ENCODE measurements at places on chromosomes 1 and 21.

DNA sequence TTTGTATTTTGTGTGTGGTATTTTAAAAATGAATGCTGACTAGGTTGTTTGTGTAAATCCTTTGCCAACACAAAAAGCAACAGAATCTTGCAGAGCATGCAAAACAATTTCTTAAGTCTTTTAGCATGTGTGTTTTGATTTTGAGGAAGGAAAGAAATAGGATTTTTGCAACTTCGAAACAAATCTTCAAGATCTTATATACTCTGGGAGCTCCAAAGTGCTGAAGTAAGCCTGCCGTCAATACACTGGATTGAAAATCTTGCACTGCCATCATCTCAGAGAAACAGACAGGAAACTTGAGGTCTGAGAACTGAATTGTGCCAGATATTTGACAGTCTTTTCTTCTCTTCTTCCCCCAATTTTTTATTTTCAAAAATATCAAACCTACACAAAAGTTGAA lies 29.3 kb upstream of the DISP1 start:
- no peaks in the 10 kb centered on the region for H3K27me3 ChIP-seq
- no peak overlapping the region for H3K27ac ChIP-seq
- H3K36me3 ChIP-seq, result no peaks in the 10 kb centered on the region
- H3K4me3 ChIP-seq, result no peak overlapping the region

- peaks cover 8% of the 10 kb centered on the region for H3K4me1 ChIP-seq
- no peaks in the 10 kb centered on the region for H3K27me3 ChIP-seq
- H3K4me3 ChIP-seq, result no peak overlapping the region
- no peaks in the 10 kb centered on the region for H3K36me3 ChIP-seq
- no peak for DNase-seq
- peak overlapping the region; percentile 53 for H3K27ac ChIP-seq
Observed at GRCh38 chr21:32562426-32562825, 22.9 kb downstream of the TCP10L start.

DNA sequence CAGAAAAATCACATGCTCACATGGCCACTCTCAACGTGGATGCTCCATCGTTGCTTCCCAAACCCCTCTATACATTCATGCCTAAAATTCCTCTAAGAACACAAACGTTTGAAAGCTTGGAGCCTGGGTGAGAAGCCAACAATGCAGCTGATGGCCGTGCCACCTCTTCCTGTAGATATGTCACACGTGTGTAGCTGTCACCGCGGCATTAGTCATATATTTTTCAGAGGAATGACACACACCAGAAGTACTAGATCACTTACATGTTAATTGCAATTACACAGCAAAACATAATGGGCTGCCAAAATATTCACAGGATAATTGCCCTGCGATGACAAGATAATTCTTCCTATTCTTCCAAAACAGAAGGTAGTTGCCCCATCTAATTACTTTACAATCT lies 112.7 kb upstream of the BACE2 start:
- H3K4me3 ChIP-seq, result no peak overlapping the region
- H3K36me3 ChIP-seq, result no peaks in the 10 kb centered on the region
- H3K4me1 ChIP-seq, result no peaks in the 10 kb centered on the region
- H3K27ac ChIP-seq, result no peak overlapping the region
- no peak for DNase-seq
- H3K27me3 ChIP-seq, result no peaks in the 10 kb centered on the region

DNA sequence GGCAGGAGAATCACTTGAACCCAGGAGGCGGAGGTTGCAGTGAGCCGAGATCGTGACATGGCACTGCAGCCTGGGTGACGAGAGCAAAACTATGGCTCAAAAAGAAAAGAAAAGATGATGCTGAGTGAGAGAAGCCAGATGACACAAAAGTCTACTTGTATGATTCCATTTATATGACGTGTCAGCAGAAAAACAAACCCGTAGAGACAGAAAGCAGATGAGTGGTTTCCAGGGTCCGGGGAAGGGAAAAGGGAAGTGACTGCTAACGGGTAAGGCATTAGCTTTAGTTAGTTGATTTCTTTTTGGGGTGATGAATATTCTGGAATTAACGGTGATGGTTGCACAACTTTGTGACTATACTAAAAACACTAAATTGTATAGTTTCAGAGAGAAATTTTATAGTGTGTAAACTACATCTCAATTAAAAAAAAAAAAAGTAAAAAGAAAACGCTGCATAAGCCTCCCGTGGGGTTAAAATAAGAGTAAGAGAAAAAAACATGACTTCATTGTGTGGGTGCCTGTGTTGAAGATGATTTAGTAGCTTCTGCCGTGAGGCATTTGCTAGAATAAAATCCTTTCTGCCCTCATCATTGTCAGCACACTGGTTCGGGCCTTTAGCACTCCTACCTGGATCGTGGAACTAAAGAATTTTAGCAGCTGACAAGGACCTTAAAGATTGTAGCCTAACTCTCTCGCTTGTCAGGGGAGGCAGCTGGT lies 24.7 kb upstream of the ATP5PO start:
- H3K4me3 ChIP-seq, result no peak overlapping the region
- no peak overlapping the region for H3K27ac ChIP-seq
- H3K36me3 ChIP-seq, result no peaks in the 10 kb centered on the region
- DNase-seq, result no peak

GRCh38 chr1:109881906-109882287 lies 28.8 kb upstream of the CSF1 start:
- peaks cover 15% of the 10 kb centered on the region for H3K4me1 ChIP-seq
- no peak overlapping the region for H3K4me3 ChIP-seq
- no peaks in the 10 kb centered on the region for H3K27me3 ChIP-seq

DNA sequence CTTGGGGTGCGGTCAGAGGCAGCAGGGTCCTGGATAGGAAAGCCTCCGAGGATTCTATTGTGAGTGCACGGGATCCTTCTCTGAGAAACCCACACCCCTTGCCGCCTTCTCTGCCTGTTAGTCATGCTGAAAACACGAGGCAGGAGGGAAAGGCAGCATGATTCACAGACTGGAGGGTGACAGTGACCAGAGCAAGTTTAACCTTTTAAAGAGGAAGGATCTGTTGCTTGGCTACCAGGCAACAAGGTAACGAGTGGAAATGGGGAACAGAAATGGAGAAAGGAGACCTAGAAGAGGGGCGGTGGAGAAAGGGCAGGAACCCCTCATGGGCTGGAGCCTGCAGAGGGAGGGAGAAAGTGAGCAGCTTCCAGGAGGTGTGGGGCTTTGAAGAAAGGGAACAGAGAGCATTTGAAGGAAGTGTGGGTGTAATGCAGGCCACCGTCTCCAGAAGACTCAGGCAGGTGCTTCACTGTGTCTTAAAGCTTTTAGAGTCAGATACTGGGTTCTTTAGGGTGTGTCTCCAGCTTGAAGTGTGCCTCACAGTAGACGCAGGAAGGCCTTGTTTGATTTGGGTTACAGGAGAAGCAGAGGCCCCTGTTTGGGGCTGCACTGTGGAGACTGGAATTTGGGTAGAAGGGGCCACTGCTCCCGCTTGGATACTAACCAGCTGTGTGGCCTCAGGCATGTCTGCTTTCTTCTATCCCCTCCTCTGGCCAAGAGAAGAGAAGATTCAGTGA lies 19.1 kb downstream of the OPTC start:
- H3K27me3 ChIP-seq, result no peaks in the 10 kb centered on the region
- peak; percentile 65 for DNase-seq
- peaks cover 18% of the 10 kb centered on the region for H3K4me1 ChIP-seq
- H3K4me3 ChIP-seq, result no peak overlapping the region

DNA sequence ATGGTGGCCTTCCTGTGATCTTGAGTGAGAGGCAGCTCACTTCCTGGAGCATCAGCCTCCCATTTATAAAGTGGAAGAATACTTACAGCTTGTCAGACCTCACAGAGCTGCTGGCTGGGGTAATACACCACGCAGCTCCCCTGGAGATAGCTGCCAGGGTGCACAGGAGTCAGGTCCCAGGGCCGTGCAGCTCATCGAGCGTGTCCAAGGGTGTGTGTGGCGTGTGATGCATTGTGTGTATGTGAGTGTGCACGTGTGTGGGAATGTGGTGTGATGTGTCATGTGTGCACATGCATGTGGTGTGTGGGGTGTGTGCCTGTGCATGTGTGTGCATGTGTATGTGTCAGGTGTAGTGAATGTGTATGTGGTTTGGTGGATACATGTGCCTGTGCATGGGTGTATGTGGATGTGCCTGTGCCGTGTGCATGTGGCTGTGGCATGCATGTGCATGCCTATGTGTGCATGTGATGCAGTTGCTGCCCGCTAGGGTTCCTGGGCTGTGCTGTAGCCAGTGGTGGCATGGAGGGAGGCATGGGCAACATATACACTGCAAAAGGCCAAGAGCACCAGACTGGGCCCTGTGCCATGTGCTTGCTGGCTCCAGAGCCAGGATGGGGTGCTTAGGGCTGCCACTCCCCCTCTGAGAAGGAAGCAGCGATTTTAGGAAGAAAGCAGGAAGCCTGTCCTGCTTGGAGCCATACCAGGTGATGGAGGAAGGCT lies 24.6 kb downstream of the WNT3A start:
- H3K27me3 ChIP-seq, result peaks cover 12% of the 10 kb centered on the region
- no peaks in the 10 kb centered on the region for H3K36me3 ChIP-seq
- no peak for DNase-seq
- H3K4me1 ChIP-seq, result no peaks in the 10 kb centered on the region

DNA sequence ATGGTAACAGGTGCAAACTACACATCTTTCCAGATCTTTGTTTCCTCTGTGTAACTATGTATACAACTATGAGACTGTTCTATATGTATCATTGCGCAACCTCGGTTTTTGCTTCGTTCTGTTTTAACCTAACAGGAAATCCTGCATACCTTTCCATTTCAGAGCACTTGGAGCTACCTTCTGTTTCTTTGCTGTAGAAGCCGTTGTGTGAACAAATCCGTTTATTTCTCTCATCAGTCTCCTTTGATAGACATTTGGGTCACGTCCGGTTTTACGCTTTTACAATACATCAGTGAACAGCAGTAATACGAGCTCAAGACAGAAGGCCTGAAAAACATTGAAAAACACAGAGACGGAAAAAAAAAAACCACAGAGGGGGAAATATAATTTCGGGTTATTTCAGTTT lies 10.5 kb downstream of the ATP5IF1 start:
- peaks cover 21% of the 10 kb centered on the region for H3K4me1 ChIP-seq
- no peaks in the 10 kb centered on the region for H3K36me3 ChIP-seq
- no peak for DNase-seq
- H3K4me3 ChIP-seq, result peak overlapping the region; percentile 79
- H3K27me3 ChIP-seq, result no peaks in the 10 kb centered on the region

DNA sequence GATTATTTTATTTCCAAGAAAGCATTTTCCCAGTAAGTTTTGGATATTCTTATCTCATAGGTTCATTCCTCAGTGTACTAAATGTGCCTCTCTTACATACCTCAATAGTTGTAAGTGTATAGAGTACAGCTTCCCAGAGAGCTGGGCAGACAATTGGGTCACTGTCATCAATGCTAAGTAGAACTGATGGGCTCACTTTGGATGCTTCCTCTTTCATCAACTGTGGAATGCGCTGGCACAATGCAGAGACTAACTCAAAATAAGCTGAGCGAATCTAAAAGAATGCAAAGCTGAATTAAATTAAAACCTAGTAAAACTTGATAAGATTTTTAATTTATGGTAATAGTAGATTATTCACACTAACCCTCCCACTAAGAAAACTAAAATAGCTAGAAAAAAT lies 21.5 kb downstream of the LTN1 start:
- peaks cover 20% of the 10 kb centered on the region for H3K36me3 ChIP-seq
- DNase-seq, result no peak
- H3K4me3 ChIP-seq, result no peak overlapping the region
- H3K27ac ChIP-seq, result no peak overlapping the region
- no peaks in the 10 kb centered on the region for H3K27me3 ChIP-seq

DNA sequence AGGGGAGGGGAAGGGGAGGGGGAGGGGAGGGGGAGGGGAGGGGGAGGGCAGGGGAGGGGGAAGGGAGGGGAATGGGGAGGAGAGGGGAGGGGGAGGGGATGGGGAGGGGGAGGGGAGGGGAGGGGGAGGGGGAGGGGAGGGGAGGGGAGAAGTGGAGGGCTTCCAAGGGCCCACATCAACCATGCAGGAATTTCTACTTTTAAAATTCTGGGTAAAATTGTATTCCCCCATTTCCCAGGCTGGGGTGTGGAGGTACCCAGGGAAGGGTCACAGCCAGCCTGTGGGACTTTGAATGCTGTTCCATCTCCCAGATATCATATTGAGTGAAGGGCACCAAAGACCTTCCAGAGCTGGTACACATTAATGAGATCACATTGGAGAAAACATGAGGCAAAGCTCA lies 126.9 kb upstream of the ETS2 start:
- DNase-seq, result no peak
- peaks cover 13% of the 10 kb centered on the region for H3K27me3 ChIP-seq
- no peaks in the 10 kb centered on the region for H3K4me1 ChIP-seq
- H3K4me3 ChIP-seq, result no peak overlapping the region

DNA sequence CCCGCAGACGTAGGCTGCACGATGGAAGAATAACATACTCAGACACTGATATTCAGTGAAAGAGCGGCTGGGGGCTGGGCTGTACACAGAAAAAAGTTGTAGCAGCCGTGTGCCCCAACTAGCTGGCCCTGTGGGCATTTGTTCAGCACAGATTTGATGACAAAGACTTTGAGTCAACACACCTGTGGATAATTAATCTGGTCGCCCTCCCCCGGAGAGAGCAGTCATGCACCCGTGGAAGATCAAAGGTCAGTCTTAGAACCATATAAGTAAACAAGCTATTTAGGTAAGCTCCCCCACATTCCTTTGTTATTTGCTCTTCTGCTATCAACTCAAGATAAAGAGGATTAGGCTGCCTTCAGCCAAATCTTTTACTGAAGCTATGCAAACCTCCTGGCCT lies 148.4 kb upstream of the HMCN1 start:
- H3K4me1 ChIP-seq, result no peaks in the 10 kb centered on the region
- no peaks in the 10 kb centered on the region for H3K27me3 ChIP-seq
- no peak overlapping the region for H3K4me3 ChIP-seq

- no peaks in the 10 kb centered on the region for H3K36me3 ChIP-seq
- no peaks in the 10 kb centered on the region for H3K4me1 ChIP-seq
- H3K27ac ChIP-seq, result no peak overlapping the region
- no peak overlapping the region for H3K4me3 ChIP-seq
- H3K27me3 ChIP-seq, result no peaks in the 10 kb centered on the region
Observed at GRCh38 chr1:191669629-191670028, 488.6 kb upstream of the RGS18 start.

DNA sequence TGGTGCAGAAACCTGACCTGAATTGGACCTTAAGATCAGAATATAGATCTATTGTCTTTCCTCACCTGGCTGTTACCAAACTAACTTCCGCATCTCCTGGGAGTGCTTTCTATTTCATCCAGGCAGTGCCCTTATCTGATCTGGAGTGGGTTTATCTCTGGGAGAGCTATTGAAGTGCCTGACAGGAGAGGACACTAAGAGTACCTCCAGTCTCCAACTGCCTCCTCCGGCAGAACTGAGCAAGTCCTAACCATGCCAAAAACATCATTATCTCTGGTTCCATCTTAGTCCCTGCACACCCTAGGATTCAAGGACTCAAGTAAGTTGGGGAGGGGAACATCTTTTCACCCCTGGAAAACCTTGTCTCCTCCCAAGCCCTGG lies 12.4 kb upstream of the KCNJ15 start:
- H3K4me1 ChIP-seq, result no peaks in the 10 kb centered on the region
- no peak for DNase-seq
- no peaks in the 10 kb centered on the region for H3K27me3 ChIP-seq

- DNase-seq, result peak; percentile 46
- no peaks in the 10 kb centered on the region for H3K27me3 ChIP-seq
- no peaks in the 10 kb centered on the region for H3K36me3 ChIP-seq
- H3K27ac ChIP-seq, result peak overlapping the region; percentile 42
Observed at GRCh38 chr21:17270229-17270628, 242.6 kb upstream of the CXADR start.

GRCh38 chr1:220732137-220732536 lies 16.0 kb upstream of the MTARC2 start:
- no peak overlapping the region for H3K4me3 ChIP-seq
- no peak for DNase-seq
- H3K27me3 ChIP-seq, result no peaks in the 10 kb centered on the region
- no peak overlapping the region for H3K27ac ChIP-seq
- H3K36me3 ChIP-seq, result no peaks in the 10 kb centered on the region
